ENCODE measurements at places on chromosomes 3 and 15.
A peak's percentile ranks its signal among the peaks of the same experiment; 100 is the strongest.

- DNase-seq = no peak
Measured at GRCh38 chr3:34376691-34377090, 578.3 kb downstream of the PDCD6IP start.

- DNase-seq = no peak
Measured at GRCh38 chr15:88693191-88693590, 54.4 kb downstream of the ISG20 start.

- no peak for DNase-seq
Measured at GRCh38 chr15:65323071-65323511, 18.6 kb downstream of the RNU5B-1 start.

DNA sequence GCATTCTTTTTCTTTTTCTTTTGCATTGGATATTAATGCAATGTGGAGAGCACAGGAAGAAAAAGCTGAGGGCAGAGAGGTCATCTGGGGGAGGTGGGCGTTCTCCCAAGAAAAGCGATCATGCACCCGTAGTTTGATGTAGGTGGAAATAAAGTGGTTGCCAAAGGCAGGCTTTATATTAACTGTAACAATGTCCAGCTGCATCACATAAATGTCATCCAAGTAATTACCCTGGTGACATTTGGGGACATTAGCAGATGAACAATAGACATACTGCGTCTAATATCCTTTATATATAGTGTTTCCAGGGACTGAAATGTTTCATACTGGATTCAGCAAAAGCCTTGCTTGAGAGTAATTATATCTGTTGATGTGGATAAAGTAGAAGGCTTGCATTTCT is 135.5 kb downstream of the CNTN6 start:
- DNase-seq = no peak

DNA sequence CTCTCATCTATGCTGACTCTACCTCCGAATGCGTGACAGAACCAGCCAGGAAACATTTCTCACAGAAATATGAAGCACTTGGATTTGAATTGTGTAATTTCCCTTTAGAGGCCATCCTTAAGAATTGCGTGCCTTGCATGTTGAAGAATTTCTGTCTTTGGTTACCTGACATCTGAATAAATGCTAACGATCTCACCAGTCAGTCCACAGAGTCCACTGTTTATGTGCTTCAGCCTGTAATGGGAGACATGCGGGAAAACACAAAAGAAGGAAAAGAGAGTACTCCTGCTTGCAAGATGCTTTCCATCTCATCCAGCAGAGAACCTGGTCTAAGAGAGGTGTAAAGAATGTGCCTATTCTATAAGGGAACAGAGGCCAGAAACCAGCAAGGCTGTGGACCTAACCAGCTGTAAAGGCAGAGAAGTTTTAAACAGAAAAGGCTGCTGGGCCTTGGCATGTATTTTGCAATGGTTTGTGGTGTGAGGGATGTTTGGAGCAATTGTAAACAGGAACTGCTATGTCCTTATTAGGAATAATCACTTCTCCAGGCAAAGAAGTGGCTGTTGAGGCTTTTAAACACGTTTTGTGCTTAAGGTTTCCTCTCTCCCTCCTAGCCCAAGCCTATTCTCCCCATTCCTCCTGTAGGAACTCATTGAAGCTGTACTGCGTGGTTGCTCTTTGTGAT is 36.4 kb upstream of the BOC start:
- peak; percentile 41 for DNase-seq

- DNase-seq = no peak
Measured at GRCh38 chr3:123636431-123636841, 51.6 kb upstream of the HACD2 start.

DNA sequence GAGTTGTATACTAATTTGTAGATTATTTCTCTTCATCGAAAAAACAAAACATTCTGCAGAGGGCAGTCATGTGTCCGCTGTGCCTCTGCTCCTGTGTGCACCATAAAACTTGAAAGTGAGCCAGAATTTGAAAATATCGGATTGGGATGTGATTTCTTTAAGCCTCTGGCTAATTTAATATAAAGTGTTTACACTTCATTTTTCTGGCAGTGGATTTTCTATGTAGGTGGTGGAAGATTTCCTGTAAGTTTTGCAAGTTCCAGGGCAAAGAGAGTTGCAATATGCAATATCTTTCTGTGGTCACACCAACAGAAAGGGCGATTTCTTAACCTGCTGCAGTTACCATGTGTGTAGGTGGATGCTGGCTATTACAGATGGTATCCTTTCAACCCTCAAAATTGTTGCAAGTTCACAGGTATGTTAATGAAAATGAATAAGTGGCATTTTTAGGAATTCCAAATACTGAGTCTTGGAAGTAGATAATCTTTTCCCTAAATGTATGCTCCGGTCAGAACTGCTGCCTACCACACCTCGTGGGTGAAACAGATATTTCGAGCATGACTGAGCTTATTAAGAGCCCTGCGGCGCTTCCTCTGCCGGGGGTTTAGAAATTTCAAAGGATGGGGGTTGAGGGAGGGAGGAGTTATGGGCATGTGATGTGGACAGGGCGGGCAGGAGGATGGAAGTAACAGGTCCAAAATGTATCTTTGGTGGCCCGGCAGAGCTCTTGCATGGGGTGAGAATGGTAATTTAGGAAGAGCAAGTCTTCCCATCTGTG is 134.0 kb downstream of the PGPEP1L start:
- peak; percentile 88 for DNase-seq

DNA sequence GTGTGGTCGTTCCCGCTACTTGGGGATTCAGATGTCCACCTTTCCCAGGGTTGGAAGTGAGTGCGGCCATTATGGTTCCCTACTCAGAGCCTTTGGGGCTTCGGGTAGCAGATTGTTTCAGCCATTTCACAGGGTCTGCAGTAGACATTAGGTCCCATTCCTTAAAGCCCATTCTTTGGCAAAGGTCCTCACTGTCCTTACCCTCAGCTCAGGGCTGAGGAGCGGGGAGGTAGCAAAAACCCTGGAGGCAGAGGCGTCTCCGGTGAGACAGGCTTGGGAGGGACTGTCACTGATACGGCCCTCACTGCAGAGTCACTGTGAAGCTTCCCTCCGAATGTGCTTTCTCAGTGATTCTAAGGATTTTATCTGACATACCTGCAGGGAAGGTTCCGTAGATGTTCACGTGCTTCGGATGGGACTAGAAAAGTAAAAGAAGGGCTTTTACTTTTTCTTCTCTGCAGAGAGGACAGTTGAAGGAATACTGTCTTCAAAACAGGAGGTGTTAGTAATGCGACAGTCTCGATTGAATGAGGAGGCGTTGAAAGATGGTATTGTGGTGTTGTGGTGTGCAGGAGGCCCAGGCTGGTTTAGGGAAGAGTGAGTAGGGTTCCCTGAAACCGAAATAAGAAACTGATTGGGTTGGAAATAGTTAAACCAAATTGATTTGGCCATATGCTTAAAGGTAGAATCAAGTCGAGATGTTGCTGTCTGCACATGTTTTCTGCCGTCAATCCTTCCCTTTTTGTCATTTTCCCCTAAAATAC is 630 bp downstream of the ATP6V1A start:
- no peak for DNase-seq

- DNase-seq = no peak
Measured at GRCh38 chr3:176759815-176760506, 437.3 kb downstream of the TBL1XR1 start.

Measured in fibroblast of gingiva (primary cell).